ENCODE measurements at places on chromosomes 1 and 21.

GRCh38 chr1:28115267-28115666 lies 26.9 kb upstream of the EYA3 start:
- no peak for DNase-seq

DNA sequence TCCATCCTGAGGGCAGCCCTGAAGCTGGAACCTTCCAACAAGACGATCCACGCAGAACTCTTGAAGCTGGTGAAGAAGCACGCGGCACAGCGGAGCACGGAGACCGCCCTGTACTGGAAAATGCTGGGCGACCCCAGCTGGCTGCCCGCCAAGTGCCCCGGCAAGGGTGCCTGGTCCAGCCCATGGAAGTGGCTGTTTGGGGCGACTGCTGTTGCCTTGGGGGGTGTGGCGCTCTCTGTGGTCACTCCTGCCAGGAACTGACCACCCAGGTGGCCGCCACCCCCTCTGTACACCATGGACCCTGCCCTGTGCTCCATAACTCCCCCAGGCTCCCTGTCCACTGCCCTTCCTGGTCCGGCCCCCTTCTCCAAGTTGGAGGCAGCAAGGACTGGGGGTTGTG lies 90.8 kb downstream of the PPP1R12B start:
- DNase-seq = no peak

DNA sequence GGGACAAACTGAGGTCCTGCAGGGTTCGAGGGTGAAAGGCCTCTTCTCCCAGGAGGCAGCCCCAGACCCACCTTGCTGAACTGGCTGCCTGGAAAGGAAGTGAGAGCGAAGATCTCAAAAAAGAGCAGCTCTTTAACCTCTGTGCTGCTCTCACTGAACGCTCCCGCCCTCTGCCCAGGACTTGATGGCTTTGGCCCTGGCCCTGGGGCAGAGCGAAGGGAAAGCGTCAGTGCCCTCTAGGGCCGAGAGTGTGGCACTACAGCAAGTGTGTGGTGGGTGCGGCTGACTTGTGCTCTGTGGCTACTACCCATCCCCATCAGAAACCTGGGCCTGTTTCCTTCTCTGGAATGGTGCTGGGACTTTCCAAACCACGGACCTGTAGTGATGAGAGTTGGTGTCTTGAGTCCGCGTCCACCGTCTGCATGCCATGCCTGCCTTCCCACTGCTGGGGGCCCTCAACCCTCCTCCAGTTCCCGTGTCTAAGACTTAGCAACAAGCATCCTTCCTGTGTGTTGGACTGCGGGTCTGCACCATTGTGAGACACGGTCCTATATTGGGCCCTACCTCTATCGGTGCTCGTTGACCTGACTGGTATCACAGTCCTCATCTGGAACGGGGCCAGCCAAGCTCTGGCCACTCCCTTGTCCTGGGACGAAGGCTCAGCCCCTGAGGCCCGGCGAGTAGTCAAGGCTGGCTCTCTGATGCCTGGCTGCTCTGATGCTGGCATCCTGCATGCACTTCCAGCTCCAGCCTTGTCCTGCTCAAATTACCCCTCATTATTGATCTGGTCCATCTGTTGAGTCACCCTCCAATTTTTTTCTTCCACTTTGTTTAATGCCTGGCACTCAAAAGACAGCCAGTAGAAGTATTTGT lies 180.3 kb downstream of the DISC1 start:
- DNase-seq = no peak

- DNase-seq = no peak
These were observed 30.9 kb upstream of the CACYBP start for GRCh38 chr1:174968750-174969244.

DNA sequence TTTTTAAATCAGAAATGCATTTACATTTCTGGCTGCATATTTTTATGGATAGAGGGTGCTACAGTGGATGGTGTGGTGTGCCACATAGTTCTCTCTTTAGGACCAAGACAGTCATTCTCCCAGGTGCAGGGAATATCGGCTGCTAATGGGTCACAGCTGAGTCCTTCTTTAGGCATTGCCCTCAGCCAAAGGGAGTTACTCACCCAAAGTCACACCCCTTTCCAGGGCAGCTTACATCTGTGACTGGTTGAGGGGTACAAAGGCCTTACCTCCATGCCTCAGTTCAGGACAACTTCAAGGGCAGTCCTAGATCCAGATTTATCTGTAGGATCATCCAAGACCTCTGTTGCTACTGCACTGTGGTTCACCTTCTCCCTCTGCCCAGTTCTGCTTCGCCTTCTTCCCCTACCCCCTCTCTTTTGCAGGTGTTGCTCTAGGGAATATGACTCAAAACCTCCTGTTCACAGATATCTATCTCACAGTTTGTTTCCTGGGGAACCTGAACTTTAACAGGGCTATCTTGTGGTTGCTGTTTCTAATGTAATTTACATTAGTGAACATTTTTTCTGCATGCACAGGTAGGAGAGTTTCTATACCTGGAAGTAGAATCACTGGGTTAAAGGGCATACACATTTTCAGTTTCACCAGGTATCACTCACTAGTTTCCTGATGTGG lies 413.9 kb downstream of the RPS6KC1 start:
- no peak for DNase-seq

- DNase-seq = no peak
These were observed 932 bp downstream of the MAP10 start for GRCh38 chr1:232806186-232806510.

DNA sequence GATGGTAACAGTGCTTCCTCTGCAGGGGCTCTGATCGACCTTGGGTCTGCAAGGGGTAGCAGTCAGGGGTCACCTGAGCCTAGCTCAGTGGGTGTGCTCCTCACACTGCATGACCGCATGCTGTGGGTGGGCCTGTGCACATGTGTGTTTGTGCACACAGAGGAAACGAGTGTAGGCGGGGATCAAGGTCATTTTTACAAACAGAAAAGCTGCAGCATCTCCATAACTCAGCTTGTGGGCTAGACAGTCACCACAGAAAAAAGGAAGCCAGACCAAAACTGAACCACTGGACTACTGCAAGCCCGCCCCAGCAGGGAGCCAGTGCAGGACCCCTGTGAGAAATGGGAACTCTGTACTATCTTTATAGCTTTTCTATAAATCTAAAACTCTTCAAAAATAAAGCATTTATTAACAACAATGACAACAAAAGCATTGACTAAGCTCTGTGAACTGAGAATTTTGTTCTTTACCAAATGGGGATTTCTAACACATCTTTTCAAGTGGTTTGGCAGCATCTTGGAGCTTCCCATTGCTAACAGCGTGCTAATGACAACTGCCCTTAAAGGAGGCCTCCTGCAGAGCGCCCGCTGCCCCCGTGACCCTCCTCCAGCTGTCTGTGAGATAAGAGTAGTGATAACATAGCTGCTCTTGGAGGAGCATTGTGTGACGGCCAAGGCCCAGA lies 19.9 kb upstream of the NEK2 start:
- DNase-seq = no peak

DNA sequence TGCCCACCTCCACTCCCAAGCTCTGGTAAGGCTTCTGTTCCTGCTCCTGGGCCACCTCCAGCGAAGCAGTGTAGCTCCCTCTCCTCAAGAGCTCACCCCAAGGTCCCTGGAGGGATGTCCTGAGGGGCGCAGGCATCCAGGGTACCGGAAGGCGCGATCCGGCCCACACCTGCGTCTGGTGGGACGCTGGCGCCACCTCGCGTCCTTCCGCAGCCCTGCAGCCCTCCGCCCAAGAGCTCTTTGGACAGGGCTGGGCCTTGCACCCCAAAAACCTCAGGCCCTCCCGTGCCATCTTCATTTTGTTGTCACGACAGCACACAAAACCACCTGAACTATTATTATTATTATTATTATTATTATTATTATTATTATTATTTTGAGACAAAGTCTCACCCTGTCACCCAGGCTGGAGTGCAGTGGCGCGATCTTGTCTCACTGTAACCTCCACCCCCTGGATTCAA lies 49.2 kb upstream of the PAX7 start:
- peak; percentile 56 for DNase-seq
